Calu3 (cell line): ENCODE measurements at places on chromosomes 7 and 10.
A peak's percentile ranks its signal among the peaks of the same experiment; 100 is the strongest.

DNA sequence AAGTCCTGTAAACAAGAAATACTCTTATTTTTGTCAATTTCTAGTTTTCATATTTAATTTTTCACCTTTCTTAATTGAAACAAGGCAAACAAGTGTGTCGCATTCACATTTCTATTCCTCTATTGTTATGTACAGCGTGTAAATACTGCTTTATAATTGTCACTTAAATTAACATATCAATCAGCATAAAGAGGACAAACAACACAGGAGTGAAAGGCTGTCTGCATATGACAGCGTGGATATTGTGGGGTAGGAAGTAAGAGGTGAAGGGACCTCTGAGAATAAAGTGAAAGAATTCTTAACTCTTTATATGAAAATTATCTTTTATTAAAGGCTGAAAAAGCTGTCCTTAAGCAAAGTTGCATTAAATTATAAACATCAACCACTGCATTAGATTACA is 797.9 kb upstream of the COBL start:
- no peaks in the 10 kb centered on the region for H3K27me3 ChIP-seq
- H3K4me1 ChIP-seq = no peaks in the 10 kb centered on the region
- no peak overlapping the region for H3K27ac ChIP-seq
- DNase-seq = no peak

DNA sequence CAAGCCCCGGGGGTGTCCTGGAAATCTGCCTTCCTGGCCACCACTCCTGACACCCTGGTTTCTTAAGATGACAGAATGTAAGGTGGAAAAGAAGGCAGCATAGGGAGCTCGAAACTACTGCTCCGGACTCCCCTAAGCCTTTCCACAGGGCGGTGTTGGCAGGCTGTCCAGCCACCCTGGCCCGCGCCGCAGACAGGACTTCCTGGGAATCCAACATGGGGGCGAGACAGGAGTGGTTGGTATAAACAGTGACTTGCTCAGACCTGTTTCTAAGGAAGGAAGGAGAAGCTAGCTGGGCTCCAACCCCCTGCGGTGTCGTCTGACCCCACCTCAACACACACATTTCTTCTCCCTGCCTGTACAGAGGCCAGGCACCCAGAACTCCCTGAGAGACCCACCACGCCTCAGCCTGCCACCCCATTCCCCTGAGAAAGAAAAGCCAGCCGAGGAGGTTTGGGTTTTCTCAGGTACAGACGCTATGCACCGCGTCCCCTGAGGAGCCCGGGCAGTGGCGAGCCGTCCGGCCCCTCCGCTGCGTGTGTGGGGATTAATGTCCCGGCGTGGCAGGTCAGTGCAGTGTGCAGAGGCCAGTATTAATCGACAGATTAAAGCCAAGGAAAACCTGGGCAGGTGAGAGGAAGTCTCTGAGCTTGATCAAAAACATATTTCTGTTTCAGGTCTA is 349.6 kb upstream of the MKI67 start:
- H3K4me1 ChIP-seq = no peaks in the 10 kb centered on the region
- no peak overlapping the region for H3K4me3 ChIP-seq
- no peaks in the 10 kb centered on the region for H3K36me3 ChIP-seq
- no peak for DNase-seq
- no peak overlapping the region for H3K27ac ChIP-seq

GRCh38 chr7:26091933-26092332 is 60.1 kb upstream of the NFE2L3 start:
- DNase-seq = peak; percentile 69
- no peaks in the 10 kb centered on the region for H3K36me3 ChIP-seq
- peaks cover 23% of the 10 kb centered on the region for H3K4me1 ChIP-seq

GRCh38 chr10:127578259-127578960 is 29.3 kb downstream of the NPS start:
- no peaks in the 10 kb centered on the region for H3K4me1 ChIP-seq
- H3K27ac ChIP-seq = no peak overlapping the region
- no peak overlapping the region for H3K4me3 ChIP-seq
- H3K36me3 ChIP-seq = no peaks in the 10 kb centered on the region

DNA sequence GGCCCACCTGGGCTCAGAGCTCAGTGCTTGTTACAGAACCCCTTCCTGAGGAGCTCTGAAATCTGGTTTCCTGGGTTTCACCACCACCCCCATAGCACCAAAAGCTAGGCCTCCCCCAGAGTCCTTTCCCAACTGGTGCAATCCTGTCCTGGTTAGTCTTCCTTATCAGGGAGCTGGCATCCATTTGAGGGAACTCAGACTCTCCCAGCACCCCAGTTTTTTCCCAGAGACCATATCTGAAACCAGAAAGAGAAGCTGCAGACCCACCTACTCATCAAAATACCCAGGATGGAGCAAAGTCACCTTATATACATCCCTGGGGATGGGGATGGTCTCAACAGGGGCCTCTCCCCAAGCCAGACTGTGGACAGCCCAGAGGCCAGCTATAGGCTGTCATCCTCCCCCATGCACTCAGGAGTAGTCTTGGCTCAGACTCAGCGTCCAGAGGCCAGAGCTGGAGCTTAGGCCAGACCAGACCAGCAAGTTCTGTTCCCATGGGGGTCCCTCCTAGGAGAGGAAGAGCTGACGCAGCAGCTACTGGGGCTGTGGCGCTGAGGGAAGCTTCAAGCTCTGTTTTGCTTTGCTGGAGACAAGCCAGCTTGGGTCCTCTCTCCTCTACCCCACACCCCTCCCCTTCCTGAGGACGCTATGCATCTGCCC is 3.0 kb downstream of the TBATA start:
- peaks cover 84% of the 10 kb centered on the region for H3K27me3 ChIP-seq
- no peak for DNase-seq
- no peaks in the 10 kb centered on the region for H3K4me1 ChIP-seq
- no peaks in the 10 kb centered on the region for H3K36me3 ChIP-seq
- H3K27ac ChIP-seq = no peak overlapping the region

DNA sequence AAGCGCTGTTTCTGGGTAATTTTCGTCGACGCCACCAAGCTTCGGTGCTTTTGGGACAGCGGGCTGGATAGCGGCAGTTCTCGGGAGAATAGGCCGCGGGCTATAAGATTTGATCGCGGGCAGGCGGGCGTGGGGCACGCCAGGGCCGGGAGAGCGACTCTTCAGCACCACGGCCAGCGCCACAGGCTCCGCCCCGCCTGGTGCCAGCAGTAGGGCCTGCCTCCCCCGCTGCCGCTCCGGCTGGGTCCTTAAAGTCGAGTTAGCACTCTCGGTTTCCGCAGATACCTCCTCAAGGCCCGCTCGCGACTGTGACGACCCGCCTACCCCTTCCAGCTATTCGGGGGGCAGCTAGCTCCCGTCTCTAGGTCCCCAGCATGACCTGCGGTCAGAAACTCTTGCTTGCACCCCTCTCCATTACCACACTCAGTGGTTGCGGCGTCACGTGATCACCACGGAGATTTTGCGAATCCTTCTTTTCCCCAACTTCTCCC is 9.4 kb downstream of the NXPH1 start:
- peak; percentile 72 for DNase-seq
- H3K27ac ChIP-seq = no peak overlapping the region
- H3K4me1 ChIP-seq = no peaks in the 10 kb centered on the region
- H3K4me3 ChIP-seq = peak overlapping the region; percentile 57

DNA sequence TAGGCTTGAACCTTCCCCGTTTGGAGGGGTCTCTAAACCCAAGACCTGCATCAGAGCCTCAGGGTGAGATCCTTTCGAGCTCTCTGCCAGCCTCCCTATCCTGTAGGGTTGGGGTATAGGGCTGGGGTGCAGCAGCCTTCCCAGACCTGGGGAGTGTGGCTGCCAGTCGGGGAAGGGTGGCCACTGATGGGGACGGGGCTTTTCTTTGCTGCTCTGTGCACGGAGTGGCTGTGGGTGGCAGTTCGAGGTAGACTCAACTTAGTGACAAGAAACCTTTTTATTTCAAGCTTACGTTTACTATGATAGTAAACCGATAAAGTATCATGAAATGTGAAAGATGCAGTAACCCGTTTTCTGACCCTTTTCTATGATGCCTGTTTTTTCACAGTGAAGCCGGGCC is 13.0 kb downstream of the ZNF316 start:
- no peak overlapping the region for H3K4me3 ChIP-seq
- H3K27me3 ChIP-seq = no peaks in the 10 kb centered on the region
- H3K36me3 ChIP-seq = peaks cover 97% of the 10 kb centered on the region
- DNase-seq = no peak
- H3K4me1 ChIP-seq = no peaks in the 10 kb centered on the region

GRCh38 chr7:101816595-101817470 is 593 bp upstream of the CUX1 start:
- no peaks in the 10 kb centered on the region for H3K4me1 ChIP-seq
- peaks cover 18% of the 10 kb centered on the region for H3K36me3 ChIP-seq
- peak; percentile 55 for DNase-seq
- no peaks in the 10 kb centered on the region for H3K27me3 ChIP-seq
- peak overlapping the region; percentile 71 for H3K4me3 ChIP-seq

GRCh38 chr7:22055226-22055625 is 109.5 kb upstream of the CDCA7L start:
- peaks cover 92% of the 10 kb centered on the region for H3K27me3 ChIP-seq
- H3K4me3 ChIP-seq = no peak overlapping the region
- DNase-seq = no peak
- H3K27ac ChIP-seq = no peak overlapping the region

- H3K27me3 ChIP-seq = peaks cover 77% of the 10 kb centered on the region
- no peak for DNase-seq
These were observed 304.4 kb downstream of the FRMD4A start for GRCh38 chr10:14026325-14026724.

GRCh38 chr10:98212196-98212595 is 55.8 kb downstream of the LOXL4 start:
- H3K27ac ChIP-seq = no peak overlapping the region
- peaks cover 11% of the 10 kb centered on the region for H3K4me1 ChIP-seq
- H3K27me3 ChIP-seq = no peaks in the 10 kb centered on the region

DNA sequence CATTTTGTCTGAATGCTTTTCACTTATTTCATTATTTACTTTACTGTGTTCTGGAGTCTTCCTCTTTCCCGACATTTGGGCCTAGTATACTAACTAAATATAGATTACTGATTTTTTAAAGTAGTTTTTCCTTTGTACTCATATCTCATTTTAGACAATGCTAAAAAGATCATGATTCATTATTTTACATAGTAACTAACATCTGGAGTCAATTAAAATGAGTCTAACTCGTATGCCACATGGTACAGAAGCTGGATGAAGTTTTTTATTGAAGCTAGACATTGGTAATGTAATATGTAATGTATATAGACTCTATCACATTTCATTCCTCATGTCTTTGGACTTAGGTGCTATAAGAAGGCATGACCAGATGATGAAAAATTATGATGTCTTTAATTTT is 156.3 kb upstream of the HGF start:
- no peaks in the 10 kb centered on the region for H3K36me3 ChIP-seq
- no peak for DNase-seq
- no peak overlapping the region for H3K4me3 ChIP-seq
- no peak overlapping the region for H3K27ac ChIP-seq
- H3K27me3 ChIP-seq = no peaks in the 10 kb centered on the region
- H3K4me1 ChIP-seq = no peaks in the 10 kb centered on the region

DNA sequence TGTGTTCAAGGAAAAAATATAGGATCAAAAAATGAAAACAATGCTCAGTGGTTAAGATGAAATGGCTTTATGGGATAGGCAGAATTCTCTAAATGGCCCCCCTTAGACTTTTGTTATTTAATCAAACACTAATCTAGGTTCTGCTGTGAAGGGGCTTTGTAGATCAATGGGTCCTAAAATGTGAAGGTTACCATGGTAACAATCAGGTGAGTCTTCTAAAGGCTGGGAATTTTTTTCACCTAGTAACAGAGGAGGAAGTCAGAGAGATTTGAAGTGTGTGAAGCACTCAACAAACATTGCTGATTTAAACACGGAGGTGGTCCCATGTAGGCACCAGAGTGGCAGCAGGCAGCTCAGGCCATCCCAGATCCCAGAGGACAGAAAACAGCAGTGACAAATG is 11.1 kb downstream of the OR2A14 start:
- no peaks in the 10 kb centered on the region for H3K4me1 ChIP-seq
- no peak overlapping the region for H3K27ac ChIP-seq
- no peak for DNase-seq
- no peak overlapping the region for H3K4me3 ChIP-seq
- H3K36me3 ChIP-seq = no peaks in the 10 kb centered on the region

DNA sequence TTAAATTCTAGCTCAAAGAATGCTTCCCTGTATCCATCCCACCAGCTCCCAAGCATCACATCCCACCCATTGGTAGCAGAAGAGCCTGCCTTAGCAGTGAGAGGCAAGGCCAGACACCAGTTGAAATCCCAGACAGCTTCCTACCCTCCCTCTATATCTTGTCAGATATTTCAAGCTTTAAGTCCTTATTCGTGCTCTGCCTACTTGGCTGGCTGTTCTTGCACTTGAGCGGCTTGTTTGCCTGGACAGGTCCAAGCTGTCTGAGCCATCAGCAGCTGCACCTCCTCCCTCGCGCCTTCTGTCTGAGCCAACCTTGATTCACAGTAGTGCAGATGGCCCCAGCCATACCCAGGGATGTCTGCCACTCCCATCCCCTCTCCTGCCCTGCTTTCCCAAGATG is 16.4 kb downstream of the LRRC4 start:
- no peak for DNase-seq
- no peak overlapping the region for H3K27ac ChIP-seq
- H3K27me3 ChIP-seq = no peaks in the 10 kb centered on the region
- H3K4me3 ChIP-seq = no peak overlapping the region
- peaks cover 10% of the 10 kb centered on the region for H3K4me1 ChIP-seq

- peaks cover 93% of the 10 kb centered on the region for H3K27me3 ChIP-seq
- no peak overlapping the region for H3K27ac ChIP-seq
- H3K4me3 ChIP-seq = no peak overlapping the region
- H3K36me3 ChIP-seq = no peaks in the 10 kb centered on the region
- no peaks in the 10 kb centered on the region for H3K4me1 ChIP-seq
These were observed 6.5 kb downstream of the ELFN1 start for GRCh38 chr7:1676550-1677078.

DNA sequence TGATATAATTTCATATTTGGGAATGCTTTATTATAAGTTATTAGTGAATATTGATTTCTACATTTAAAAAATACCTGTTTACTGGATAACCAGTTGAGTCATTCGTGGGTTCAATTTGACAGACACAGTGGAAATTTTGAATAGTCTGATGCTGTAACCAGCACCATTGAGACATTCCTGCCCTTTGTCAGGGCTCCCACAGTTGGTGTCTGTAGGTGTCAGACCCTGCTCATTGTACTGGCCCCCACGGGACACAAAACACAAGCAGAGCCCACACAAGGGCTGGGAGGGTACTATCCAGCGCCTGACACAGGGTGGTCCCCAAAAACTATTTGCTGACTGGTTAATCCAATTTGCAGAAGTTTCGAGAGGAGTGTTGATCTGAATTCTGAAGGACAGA is 35.9 kb downstream of the EEPD1 start:
- H3K4me1 ChIP-seq = peaks cover 46% of the 10 kb centered on the region
- H3K27me3 ChIP-seq = no peaks in the 10 kb centered on the region
- no peak overlapping the region for H3K4me3 ChIP-seq
- peaks cover 10% of the 10 kb centered on the region for H3K36me3 ChIP-seq
- no peak for DNase-seq
